ENCODE measurements at places on chromosomes 5 and 9.
A peak's percentile ranks its signal among the peaks of the same experiment; 100 is the strongest.

- DNase-seq: no peak
These were observed 181.3 kb upstream of the ST8SIA4 start for GRCh38 chr5:101084353-101084752.

GRCh38 chr9:106307670-106308069 is 555.3 kb upstream of the ZNF462 start:
- peak; percentile 35 for DNase-seq

DNA sequence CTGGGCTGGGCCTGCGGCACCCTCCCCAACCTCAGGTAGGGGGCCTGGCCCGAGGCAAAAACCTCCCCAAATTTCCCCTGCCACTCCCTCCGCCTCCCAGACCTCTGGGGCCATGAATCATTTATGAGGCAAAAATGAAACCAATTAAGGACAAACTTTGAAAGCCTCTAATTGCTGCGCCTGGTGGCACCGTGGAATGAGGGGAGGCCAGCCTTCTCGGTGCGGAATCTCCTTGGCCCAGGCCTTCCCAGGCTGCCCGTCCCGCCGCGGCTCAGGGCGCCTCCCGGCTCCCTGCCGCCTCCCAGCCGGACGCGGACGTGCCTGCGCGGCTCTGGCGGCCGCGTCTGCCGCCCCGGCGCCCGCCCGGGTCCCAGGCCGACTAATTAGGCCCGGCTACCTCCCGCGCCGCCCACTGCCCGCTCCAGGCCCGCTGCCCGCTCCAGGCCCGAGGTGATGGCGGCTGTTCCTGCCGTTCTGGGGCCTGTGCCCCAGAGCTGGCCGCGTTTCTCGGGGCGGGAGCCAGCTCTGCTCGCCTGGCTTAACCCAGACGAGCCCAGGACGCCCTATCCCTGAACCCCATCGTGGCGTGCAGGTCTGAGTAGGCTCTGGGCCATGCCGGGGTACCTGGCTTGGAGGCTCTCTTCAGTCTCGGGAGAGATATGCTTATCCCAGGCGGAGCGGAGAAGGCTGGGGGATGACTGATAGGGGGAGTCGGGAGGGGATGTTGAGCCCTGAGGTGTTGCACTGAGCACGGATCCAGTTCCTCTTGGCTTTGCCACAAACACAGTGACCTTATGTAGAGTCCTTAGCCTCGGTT is 20.1 kb downstream of the CXXC5 start:
- no peak for DNase-seq

- DNase-seq: no peak
These were observed 11.2 kb downstream of the HMGCR start for GRCh38 chr5:75348241-75348640.

- no peak for DNase-seq
These were observed 90.3 kb downstream of the MRPL36 start for GRCh38 chr5:1709171-1709803.

- no peak for DNase-seq
These were observed 10.5 kb downstream of the IRX2 start for GRCh38 chr5:2740876-2741555.

- no peak for DNase-seq
These were observed 74.1 kb upstream of the RPS23 start for GRCh38 chr5:82352146-82352791.

GRCh38 chr5:172858511-172858989 is 24.5 kb downstream of the ERGIC1 start:
- no peak for DNase-seq

DNA sequence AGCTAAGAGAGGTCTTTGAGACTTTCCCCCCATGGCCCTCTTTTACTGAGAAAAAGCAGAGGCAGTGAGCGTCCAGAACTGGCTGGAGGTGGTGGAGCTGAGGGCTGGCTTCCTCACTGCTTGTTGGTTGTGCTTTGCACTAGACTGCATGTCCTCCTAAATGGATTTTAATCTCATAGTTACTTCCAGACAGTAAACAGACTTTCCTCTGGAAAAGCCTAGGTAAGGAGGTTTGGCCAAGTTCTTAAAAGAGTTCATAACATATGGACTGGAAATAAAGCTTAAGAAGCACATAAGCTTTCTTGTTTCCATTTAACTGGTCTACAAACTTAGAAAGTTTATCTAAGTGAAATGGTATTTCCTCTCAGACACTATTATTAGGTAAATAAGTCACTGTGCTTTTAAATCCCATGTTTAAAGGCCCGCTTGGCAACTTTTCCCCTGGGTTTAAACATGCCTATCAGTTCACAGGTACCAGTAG is 2.0 kb downstream of the ASPN start:
- DNase-seq: no peak

All from Kasumi-1 (cell line).